ENCODE measurements at places on chromosomes 12 and 14.

DNA sequence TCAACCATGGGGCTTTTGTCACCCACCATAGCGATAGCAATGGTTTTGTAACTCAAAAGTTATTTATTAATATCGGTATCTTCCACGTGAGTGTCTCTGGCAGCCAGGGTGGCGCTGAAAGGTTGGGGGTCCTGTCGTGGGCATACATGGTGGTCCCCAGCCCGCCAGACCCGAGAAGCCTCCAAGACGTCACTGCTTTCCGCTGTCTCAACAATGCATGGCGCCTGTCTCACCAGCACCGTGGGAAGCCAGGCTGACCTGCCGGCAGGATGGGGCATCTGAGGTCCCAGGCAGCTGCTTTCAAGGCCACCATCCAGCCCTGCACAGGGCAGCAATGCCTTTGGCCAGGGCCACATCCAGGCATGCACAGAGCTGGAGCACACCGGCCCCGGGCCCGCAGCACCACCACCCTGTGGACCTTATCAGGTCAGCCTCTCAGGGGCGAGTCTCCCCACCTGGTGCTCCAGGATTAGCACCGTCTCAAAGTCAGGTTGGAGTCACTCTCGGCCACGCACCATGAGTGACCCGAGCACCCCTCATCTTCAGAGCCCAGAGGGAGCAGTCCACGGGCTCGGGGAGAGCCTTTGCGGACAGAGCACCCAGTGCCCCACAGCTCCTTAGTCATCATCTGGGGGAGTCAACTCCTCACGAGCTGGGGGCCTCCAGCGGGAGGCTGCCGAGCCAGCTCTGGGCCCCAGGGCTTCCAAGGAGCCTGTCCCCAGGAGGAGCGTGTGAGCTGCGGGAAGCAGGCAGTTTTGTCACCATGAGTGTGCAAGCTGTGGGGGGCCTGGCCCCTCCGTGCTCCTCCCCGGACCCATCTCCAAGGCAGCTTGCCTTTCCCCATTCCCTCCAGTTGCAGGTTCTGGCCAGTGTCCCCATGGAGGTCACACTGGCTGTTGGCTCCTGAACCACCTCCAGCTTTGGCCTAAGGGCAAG, 14.6 kb upstream of the C14orf180 start:
- no peak for DNase-seq

DNA sequence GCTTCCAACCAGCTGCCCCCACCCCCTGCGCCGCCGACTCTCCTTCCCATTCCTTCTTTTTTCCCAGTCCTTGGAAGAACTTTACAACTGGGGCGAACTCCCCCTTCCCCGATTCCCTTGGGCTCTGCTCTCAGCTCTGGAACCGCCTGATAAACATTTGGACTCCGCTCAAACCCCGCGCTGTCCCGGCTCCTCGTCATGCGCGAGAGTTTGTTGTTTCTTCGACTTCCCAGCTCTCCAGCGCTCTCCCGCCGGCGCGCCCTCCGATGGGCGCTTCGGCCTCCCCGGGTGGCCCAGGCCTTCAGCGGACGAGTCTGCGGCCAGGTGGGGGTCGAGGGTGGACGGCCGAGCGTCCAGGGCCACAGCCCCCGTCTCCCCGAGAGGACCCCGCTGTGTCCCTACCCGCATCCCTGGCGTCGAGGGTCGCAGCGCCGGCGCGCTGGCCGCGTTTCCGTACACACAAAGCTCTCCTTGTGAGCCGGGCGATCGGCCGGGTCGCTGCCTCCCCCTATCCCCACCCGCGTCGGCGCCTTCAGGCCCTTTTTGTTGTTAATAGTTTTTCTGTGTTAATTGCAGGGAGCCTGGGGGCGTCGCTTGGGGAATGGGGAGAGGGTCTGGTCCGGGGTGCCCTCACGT, 847 bp downstream of the MMP14 start:
- no peak for DNase-seq

- DNase-seq, result peak; percentile 3
These were observed 1.9 kb downstream of the TMTC3 start for GRCh38 chr12:88144037-88144436.

DNA sequence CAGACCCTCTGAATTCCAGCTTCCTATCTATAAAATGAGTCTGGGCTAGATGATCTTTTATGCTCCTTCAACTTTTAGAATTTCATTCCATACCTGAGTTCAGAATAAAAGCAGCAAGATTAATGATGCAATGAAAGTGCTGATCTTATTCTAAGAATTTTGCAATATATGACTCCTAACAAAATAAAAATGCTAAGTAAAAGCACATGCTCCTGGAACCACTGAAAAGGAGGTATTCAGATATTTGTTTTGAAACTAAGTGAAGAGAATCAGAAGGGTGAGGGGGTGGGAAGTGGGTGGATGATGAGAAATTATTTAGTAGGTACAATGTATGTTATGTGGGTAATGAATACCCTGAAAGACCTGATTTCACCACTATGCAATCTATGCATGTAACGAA, 216.6 kb downstream of the PTPRO start:
- no peak for DNase-seq

DNA sequence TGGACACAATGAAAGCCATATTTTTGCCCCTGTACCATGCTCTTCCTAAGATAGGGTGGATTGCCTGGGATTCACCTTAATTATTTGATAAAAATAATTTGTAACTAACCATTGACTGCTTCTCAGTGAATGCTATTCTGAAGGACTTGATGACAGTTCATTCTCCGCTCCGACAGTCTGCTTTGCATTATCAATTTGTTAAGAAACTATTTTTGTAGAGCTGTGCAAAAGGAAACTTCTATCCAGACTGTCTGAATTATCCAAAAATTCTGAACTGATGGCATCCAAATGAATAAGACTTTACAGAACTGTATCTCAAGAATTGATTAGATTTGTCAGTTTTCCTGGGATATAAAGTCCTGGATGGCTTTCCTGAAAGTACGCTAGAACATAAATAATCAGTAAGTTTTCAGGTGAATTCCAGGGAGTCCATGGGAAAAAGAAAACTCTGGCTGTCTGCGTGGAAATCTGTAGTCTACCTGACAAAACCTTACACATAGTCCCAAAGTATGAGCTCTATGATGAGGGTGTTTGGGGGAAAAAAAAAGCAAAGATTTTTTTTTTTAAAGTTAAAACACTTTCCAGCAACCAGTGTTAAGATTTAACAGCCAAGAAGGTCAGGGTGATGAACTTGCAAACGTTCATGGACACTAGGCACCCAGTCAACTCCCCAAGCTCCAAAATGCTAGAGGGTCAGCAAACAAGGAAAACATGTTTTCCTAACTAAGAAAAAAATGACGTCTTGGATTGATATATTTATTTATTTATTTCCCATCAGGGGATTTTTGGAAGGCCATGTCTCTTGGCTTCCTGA, 291.1 kb upstream of the TBX3 start:
- no peak for DNase-seq

- no peak for DNase-seq
These were observed 60.8 kb downstream of the CAPZA3 start for GRCh38 chr12:18798535-18799361.

DNA sequence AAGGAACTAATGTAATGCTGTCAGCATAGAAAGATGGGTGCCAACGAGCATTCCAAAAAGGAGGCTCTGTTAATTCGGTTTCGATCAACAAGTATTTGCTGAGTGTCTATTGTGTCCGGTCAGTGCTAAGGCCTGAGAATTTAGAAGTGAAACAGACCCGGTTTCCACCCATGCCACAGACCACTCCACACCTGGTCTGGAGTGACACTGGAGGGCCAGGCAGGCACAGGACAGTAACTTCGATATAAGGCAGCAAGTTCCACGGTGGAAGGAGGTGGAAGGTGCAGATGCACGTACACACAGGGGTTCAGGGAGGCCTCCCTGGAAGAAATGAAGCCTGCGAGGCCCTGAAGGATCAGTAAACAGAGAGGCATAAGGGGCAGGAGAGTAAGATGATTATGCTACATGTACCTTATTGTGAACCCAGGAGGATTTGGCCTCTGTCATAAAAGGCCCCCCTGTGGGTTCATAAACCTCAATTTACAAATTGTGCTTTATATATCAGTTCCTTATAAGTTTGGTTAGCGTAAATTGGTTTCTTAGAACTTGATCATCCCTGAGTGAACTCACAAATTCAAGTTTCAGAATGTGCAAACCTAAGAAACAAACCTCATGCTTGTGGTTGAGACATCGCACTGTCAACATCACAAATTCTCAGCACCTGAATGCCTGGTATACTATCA, 25.9 kb downstream of the SSH1 start:
- no peak for DNase-seq

- no peak for DNase-seq
These were observed 3.6 kb upstream of the IGFBP6 start for GRCh38 chr12:53093777-53094393.

- no peak for DNase-seq
These were observed 252.1 kb downstream of the BCAT1 start for GRCh38 chr12:24696800-24697199.

DNA sequence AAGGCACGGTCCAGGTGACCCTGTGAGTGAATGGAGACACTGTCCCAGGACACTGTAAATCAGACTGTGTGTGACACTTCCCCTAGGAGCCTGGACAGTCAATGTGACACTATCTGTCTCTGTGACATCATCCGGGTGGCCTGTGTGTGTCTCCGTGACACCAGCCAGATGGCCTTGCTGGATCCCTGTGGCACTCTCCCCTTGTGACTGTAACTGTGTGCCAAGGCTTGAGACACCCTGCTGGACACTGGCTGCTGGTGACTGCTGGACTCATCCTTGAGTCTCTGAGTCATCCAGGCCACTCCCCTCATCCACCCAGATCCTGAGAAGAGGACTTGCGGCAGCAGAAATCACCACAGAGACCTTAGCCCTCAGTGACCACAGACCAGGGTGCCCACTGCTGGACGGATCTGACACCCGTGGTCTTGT, 51.6 kb downstream of the MVK start:
- DNase-seq, result no peak

GRCh38 chr14:51056421-51056820, 38.5 kb downstream of the TRIM9 start:
- DNase-seq, result no peak

GRCh38 chr12:68998041-68998440, 65.1 kb upstream of the CPM start:
- DNase-seq, result no peak

- no peak for DNase-seq
These were observed 8.9 kb downstream of the FAM186A start for GRCh38 chr12:50387487-50387886.

DNA sequence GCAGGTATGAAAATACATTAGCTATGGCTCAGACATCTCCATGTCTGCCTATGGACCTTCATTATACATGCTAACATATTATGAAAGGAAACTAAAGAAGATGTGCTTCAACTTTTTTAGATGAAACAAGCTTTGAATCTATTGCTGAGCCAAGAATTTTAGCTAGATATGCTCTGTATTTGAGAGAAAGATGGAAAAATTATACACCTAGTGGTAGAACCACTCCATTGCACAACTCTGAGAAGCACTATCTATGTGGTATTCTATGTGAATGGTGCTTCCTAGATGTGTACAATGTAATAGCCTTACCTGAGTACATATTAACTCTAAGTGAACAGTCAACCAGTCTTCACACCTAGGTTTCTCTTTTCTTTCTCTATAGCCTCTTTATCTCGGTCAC, 17.3 kb downstream of the EPYC start:
- DNase-seq, result no peak

DNA sequence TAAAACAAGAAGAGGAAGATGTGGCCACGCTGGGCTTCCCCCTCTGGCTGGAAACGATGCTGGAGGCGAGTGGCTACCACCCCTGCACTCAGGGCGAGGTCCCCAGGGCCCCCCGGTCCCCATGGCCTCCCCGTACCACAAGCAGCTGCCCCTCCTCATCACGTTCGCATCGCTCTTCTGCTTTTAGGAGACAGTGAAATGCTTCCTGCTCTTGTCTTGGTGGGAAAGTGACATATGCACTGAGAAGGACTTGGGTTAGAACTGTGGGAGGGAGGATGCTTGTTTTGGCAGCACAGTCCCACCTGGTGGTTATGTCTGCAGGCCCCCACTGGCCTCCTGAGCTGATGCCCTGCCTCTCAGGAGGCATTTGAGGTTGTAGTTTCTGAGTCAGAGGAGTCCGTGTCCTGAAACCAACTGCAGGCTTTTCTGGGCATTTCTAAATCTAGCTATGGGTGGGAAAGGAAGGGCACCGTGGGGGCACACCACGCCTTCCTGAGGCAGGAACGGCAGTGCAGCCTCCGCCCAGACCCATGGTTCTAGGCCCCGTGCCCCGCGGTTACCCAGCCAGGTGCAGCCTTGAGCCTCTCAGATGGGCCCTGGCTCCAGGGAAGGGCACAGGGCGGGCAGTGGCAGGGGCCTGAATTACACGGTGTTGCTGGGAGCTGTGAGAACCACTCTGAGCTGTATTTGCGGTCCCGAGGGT, 139.3 kb downstream of the ADGRD1 start:
- no peak for DNase-seq

DNA sequence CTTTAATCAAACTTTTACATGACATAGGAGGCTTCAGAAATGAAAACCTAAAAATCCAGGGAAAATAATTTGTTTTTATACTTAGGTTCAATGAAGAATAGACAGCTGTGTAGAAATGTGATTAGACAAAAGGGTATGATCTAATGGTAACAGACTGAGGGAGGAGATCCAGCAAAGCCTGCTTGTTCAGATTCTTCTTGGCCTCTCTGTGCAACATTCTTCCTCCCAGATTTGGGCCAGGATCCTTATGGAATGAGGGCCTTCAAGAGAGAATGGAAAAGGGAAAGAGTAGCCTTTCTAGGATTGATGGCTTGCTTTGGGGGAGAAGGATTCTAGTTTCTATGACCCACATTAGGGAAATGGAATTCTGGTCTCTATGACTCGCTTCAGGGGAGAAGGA, 94.5 kb upstream of the G2E3 start:
- DNase-seq, result no peak

DNA sequence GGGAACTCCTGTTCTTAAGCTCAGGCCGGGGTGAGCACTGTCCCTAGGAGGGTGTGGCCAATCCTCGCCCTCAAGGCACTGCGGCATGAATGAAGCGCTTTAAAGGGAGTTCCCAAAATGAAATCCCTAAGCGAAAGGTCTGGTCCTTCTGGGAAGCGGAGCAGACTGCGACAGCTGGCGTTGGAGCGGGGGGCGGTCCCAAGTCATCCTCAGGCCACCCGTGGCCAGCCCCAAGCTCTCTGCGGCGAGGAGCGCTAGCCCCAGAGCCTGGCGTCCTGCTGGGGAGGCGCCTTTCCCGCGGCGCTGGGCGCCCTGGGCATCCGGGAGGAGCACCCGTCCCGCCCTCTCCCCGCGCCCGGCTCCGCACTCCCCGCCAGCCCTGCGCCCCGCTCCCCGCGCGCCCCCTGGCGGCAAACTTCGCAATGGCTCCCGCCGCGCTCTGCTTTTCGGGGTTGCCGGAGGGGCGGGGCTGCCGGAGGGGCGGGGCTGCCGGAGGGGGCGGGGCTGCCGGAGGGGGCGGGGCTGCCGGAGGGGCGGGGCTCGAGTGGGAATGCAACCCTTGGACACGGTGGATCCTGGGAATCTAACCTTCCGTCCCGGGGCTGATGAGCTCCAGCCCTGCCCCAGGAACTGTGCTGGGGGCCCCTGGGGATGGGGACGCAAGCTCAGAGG, 25.4 kb downstream of the ZBTB42 start:
- DNase-seq, result peak; percentile 80

- no peak for DNase-seq
These were observed 87.7 kb downstream of the GLT1D1 start for GRCh38 chr12:128940974-128941373.

- DNase-seq, result no peak
These were observed 40.9 kb upstream of the FRMD6 start for GRCh38 chr14:51610771-51611170.

GRCh38 chr14:36518586-36519430, 1.2 kb downstream of the NKX2-1 start:
- no peak for DNase-seq

- no peak for DNase-seq
These were observed 423.3 kb upstream of the RGS6 start for GRCh38 chr14:71508901-71509300.

GRCh38 chr12:121009741-121010140, 6.5 kb downstream of the C12orf43 start:
- DNase-seq, result no peak

GRCh38 chr14:51460011-51460410, 191.7 kb upstream of the FRMD6 start:
- no peak for DNase-seq

Measured in NCI-H2081 (cell line).